ENCODE measurements at places on chromosomes 1 and 21. TPM values are rescaled to one million over a fixed set of nuclear protein-coding genes. Genes with fewer than 3 reads are reported as not detected.

TTC13 gene
- total RNA-seq = 15.1 TPM

DNA sequence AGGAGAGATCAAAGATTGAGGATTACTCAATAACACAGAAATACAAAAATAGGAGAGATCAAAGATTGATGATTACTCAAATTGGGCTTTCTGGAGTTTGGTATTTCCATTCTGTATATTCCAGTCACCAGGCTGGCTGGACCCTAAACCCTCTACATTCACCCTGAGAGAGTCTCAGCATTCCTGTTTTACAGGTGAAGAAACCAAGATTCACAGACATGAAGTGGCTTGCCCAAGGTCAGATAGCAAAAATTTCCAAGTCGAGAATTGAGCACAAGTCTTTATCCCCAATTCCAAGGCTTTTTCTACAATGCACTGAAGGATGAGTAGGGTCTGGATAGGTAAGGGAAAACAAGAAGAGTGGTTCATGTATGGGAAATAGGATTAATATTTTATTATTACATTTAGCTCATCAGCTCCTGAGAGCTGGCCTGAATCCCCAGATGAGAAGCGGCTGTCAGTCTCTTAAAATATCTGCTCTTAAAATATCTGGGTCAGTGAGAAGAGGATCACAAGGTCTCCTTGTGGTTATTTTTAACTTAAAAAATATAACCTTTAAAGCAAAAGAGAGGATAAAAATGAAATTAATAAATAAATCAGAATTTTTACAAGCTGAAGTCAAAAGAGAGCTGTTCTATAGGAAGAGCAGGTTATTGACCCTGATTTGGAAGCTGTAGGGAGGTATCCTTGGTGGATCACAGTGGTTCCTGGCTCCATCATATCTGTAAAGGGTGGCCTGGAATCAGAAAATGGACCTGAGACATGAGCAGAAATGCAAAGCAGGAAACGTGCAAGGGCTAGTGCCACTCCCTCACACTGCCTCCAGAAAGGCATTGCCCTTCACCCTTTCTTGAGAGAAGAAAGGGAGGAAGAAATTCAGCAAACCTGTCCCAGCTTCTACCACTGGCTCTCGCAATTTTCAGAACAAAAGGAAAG lies 29.1 kb upstream of the SEC16B start:
- no peak for DNase-seq

DNA sequence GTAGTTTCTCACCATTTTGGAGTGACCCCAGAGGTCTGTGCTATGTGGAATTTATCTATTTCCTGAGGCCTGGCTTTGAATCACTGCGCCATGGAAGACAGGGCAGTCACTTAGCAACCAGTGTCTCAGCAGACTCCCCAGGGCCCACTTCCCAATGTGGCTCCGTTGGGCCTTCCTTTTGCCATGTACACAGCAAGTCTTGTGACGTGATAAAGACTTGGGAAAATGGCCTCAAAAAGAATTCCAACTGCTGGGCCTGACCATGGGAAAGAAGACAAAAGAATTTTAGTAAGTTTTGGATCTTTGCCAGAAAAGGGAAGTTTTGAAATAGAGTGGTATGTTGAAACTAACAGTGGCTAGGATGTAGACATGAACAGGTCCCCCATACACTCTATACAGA lies 36.2 kb downstream of the TLR5 start:
- peak; percentile 81 for DNase-seq

GRCh38 chr1:25106352-25106751 lies 126.0 kb downstream of the SYF2 start:
- no peak for DNase-seq

DNA sequence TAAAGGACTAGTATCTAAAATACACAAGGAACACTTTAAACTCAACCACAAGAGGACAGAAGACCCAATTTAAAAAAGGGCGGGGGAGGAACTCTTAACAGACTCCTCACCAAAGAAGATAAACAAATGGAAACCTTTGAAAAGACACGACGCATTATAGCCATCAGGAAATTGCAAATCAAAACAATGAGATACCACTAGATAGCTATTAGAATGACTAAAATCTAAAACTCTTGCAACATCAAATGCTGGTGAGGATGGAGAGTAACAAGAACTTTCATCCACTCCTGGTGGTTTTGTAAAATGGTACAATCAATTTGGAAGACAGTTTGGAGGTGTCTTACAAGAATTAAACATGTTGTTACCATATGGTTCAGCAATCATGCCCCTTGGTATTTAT lies 708.2 kb downstream of the BRINP3 start:
- DNase-seq = peak; percentile 3

- DNase-seq = peak; percentile 49
Observed at GRCh38 chr1:15956150-15956549, 19.8 kb downstream of the ZBTB17 start.

- DNase-seq = no peak
Observed at GRCh38 chr1:161484613-161485012, 20.6 kb upstream of the FCGR2A start.

DCST1 gene
- total RNA-seq = not detected

DNA sequence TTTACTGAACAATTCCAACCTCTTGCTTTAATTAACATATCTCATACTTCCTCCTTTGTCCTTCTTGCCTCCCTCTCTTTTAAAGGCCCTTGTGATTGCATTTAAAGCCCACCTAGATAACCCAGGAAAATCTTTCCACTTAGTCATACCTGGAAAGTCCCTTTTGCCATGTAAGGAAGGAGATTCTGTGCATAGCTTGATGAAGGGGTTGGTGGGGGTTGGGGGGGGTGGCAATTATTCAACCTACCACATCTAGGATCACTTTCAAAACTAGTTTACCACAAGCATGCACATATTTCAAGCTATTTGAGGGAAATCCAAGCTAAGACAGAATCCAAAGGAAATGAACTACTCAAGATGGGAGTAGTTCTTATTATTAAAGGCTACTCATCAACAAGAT lies 249.1 kb upstream of the PTBP2 start:
- DNase-seq = peak; percentile 81

GRCh38 chr1:21672478-21673276 lies 3.5 kb upstream of the RAP1GAP start:
- DNase-seq = no peak

DNA sequence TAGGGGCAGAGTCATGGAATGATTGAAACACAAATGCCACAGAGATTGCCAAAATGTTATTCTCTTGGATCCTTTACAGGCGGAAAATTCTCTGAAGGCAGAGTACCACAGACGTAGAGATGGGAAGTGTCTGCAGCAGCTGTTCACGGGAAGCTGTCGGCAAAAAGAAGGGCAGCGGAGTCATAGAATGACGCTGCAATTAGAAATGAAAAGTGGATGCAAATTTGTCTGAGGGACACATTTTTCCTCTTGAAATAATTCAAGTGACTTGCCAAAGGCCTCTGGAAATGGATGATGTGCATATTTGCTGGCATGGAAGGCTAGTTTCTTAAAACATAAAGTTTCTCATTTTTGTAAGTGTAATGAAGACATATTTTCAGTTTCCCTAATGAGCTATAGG lies 77.5 kb upstream of the PLD5 start:
- no peak for DNase-seq

GRCh38 chr1:198278943-198279342 lies 122.1 kb downstream of the NEK7 start:
- DNase-seq = peak; percentile 27

DNA sequence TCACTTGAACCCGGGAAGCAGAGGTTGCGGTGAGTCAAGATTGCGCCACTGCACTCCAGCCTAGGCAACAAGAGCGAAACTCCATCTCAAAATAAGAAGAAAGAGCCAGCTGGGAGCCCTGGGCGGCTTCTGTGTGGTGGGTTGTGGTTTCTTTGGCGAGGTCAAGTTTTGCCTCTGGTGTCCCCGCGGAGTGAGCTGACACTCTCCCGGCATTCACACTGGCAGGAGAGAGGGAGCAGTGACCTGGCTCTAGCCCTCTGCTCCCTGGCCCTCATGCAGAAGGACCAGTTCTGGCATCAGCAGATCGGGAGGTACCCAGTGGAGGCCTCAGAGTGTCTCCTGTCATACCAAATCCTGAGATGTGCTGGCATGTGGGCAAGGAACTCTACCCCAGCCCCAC lies 81.0 kb upstream of the VAMP3 start:
- DNase-seq = no peak

DNA sequence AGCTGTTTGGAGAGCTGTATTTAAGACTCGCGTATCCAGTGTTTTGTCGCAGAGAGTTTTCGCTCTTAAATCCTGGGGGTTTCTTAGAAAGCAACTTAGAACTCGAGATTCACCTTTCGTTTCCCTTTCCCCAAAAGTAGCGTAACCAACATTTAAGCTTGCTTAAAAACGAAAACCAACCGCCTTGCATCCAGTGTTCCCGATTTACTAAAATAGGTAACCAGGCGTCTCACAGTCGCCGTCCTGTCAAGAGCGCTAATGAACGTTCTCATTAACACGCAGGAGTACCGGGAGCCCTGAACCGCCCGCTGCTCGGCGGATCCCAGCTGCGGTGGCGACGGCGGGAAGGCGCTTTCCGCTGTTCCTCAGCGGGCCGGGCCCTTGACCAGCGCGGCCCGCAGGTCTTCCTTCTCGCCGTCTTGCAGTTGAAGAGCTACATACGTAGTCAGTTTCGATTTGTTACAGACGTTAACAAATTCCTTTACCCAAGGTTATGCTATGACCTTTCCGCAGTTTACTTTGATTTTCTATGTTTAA lies 1.9 kb downstream of the OLIG1 start:
- DNase-seq = peak; percentile 35

PDC gene
- total RNA-seq = 0.27 TPM

DNA sequence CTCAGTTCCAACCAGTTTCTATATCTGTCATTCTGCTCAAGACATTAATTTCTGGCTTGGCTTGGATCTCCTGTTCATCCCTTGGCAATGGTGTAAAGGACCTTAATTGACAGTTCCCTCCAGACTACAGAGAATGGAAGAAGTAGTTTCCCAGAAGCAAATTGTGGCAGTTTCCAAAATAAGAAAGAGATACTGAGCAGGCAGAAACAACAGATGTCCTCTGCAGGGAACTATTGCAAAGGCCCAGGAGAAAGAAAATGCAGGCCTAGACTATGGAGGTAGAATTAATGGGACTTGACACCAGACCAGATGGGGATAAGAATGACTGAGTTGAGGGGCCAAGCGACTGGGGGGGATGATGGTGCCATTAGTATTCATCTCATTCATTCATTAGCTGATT lies 6.1 kb upstream of the AK2 start:
- no peak for DNase-seq

DNA sequence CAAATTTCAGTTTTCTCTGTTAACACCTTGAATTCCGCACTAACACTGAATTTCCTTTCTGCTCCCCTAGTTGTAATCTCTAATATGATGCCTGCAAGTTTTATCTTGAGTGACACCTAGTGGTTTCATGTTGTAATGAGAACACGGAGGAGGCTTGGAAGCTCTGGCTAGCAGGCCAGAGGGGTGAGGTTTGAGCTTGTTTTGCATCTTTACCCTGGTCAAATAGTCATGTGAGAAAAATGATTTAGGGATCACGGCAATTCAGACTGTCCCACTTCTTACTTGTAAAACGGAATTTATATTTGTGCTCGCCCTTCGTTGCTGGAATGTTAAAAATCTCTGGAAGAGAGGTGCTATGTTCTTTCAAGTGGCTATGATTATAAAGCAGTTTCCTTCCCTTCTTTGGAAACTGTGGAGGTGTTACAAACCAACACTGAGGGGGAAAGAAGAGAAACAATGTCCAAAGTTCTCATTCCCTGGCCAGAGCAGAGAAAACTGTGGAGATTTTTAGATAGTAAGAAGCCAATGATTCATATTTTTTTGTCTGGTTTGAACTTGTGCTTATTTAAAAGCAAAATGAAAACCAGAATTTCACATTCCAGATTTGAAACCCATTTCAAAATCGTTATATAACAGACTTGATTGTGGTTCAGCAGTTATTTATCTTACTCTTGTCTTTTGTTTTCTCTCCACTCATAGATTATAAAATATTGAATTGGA lies 5.3 kb upstream of the MROH9 start:
- DNase-seq = peak; percentile 90

HSPG2 gene
- 164 TPM for total RNA-seq

DNA sequence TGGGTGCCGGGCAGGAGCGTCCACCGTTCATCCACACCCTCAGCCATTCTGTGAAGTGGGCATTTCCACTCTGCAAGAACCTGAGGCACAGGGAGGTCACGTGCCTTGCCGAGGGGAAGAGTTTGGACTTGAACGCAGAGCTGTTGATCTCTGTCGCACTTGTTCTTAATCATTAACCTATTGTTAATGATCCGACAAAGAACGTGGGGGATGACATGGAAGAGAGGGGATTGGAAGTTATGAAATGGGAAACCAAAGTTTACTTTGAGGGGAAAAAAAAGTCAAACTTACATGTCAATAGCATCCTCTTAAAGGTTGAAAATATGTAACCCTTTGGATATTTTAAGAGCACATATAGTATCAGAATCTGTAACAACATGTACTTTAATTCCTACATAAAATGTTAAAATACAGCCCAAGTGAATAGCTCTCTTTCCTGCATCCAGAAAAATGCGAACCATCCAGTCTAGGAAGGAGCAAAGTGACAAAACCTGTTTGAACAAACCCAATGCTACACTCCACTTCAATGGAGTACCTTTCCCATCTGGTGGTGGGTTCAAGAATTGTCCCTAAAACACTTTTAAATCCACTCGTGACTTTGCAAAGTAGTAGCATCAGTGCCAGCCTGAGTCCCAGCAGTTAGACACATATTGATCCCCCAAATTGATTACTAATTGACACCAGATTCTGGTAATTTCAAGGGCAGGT lies 75.5 kb downstream of the SETD4 start:
- DNase-seq = no peak

- no peak for DNase-seq
Observed at GRCh38 chr1:172292840-172293239, 127.6 kb upstream of the C1orf105 start.

DNA sequence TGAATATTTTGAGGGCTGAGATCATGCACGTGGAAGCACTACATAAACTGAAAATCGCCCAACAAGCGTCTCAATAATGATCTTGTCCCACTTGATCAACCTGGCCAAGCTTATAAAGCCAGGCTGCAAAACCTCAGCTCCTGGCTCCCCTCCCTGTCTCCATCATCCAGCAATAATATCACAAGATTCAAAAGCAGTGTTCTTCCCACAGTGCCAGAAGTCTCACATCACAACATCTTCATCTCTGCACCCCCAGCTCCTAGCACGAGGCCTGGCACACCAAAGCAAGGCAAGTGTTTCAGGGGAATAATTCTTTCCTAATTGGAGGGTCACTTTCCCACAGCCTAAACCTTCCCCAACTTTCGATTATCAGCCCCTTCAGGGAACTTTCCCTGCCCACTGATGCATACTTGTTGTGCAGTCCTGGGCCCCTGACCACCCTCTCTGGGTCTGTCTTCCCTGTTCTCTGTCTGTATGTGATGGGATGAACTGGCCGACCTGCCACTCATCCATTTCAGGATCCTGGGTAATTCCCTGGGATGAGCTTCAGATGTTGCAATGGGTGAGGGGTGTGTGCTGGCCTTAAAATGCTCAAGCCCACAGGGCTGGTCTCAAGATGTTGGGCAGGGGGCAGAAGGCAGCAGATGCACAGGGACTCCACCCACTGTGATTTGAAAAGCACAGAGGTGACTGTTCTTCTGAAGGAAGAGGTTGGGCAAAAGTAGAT lies 129.0 kb downstream of the DMRTB1 start:
- no peak for DNase-seq

- no peak for DNase-seq
Observed at GRCh38 chr1:6861075-6861724, 75.9 kb downstream of the CAMTA1 start.
